ENCODE measurements at places on chromosomes 1 and 21.

DNA sequence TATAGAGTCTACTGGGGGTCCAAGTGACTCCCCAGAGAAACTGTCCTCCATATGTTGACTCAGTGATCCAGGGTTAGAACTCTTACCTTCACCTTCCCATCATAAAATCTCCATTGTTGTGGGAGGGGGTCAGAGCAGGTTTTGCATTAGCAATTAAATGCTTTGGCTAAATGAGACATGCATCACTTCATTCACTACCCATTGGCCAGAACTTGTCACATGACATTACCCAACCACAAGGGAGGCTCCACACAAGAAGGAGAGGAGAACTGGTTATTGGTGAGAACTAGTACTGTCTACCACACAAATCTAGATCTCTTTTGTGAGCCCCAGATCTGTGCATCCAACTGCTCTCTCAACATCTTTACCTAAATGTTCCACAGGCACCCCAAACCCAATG lies 4.2 kb upstream of the C1orf162 start:
- no peak for DNase-seq

GRCh38 chr21:33174756-33175155 lies 55.0 kb upstream of the IFNAR2 start:
- no peak for DNase-seq

GRCh38 chr1:86787621-86788020 lies 83.2 kb downstream of the SH3GLB1 start:
- DNase-seq: no peak

GRCh38 chr1:63874278-63874880 lies 100.6 kb downstream of the ROR1 start:
- DNase-seq: no peak

DNA sequence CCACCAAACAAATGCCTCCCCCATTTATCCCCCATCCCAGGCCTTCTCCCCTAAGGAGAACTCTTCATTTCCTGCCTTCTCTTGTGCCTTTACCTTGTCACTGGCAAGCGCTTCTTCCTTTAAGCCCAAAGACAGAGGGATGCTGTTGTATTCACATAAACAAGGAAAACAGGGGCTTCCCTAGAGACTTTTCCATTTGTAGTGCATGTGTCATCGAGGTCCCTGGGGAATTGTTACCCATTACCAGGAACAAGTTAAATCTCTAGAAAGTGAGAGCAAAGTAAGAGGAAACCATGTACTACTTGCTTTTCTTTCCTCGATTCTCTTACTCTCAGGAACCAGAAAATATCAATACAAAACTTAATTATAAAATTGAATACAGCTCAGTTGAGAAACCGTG lies 114.4 kb upstream of the DPT start:
- no peak for DNase-seq

DNA sequence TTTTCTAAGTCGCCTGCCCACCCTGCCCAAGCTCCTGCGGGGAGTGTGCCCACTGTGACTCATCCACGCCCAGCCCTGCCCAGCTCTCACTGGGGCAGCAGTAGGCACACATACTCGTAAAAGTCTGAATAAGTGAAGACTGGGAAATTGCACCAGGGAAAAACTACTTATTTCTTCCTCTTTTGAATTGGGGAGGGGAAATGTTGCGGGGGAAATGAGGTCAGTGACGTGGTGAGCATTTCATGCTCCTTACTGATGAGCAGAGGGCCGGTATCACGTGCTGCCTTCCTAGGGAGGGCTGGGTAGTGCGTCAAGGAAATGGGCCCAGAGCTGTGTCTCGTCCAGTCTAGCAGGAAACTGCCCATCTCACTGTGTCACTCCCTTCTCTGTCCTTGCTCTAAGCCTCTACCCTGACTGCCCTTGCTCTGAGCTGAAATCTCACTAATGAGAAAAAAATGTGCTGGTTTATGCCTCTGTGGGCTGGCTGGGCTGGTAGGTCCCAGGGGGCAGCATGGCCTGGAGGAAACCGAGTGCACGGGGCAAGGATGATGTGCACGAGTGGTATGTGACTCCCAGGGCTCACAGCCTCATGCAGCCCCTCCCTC lies 13.5 kb upstream of the TNFRSF1B start:
- DNase-seq: peak; percentile 75

DNA sequence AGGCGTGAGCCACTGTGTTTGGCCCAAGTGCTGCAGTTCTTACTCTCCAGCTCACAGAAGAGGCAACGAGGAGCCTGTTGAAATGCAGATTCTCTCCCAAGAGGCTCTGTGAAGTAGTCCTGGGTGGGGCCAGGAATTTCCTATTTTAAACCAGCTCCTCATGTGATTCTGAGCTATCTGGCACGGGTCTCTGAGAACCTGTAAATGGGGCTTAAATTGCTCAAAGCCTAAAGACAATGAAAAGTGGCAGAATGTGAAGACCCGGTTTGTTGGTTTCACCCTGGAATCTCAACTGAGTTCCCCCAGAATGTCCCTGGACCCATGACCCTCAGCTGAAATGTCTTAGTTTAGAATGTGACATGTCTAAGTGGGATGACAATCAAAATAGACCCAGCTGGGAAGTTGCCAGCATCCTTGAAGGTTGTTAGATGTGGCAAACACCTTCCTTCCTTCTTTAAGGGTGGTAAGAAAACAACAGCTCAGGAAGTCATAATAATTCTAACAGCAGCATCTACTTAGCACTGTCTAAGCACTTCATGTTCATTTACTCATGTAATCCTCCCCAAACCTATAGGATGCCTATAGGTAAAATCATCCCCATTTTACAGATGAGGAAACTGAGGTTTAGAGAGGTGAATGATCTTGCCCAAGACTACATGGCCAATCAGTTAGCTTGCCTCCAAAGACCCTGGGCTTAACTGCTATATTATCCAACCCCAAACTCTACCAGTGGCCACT lies 20.9 kb upstream of the ATP5PO start:
- DNase-seq: no peak

DNA sequence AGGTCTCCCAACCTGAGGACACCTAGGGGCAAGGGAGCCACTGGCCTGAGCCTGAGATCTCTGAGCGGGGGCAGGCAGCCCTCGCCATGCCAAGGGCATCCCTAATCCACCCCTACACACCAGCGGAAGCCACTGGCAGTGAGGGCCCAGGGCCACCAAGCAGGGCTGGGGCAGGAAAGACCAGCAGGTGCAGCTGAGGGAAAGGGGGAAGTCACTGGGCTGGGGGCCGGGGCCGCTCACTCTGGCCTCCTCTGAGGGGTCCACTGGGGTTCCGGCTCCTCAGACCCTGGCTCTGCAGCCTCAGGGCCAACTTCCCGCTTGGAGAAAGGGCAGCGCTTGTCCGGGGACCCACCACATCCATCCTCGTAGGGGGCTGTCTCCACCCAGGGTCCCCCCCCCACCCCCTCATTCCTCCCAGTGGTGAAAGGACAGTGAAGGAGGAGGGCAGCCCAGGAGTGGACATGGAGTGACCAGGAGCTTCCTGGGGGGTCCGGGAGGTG lies 42.5 kb upstream of the ACTRT2 start:
- DNase-seq: no peak

DNA sequence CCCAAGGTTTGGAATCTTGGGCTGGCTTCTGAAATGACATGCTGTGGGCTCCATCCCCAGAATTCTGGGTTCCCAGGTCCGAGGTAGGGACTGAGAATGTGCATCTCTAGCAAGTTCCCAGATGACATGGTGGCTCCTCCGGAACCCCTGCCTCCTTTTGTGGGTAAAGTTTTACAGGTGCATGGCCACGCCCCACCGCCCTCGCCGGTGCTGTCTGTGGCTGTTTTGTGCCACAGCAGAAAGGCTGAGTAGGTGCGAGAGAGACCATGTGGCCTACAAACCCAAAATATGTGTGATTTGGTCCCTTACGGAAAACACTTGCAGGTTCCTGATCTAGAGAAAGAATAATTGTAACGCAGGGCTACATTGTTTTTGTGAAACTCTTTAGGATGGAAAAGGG lies 30.9 kb downstream of the SKI start:
- DNase-seq: no peak

DNA sequence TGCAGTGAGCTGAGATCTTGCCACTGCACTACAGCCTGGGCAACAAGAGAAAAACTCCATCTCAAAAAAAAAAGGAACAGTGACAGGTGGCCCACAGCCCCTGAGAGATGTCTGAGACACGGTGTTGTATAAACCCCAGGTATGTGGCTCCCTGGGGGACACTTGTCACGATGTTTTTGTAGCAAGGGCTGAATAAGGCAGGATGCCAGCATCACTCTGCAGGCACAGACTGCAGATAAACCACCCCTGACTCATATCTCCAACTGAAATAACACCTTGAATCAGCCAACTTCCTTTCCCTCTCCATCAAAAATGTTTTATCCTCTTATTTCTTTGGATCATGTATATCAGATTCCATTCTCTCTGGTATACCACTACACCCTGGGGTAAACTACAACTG lies 52.5 kb downstream of the NMNAT2 start:
- DNase-seq: peak; percentile 12

GRCh38 chr1:69246710-69247109 lies 321.0 kb upstream of the LRRC7 start:
- peak; percentile 20 for DNase-seq

- peak; percentile 96 for DNase-seq
Measured at GRCh38 chr21:42939582-42940413, 14.4 kb upstream of the ERVH48-1 start.

DNA sequence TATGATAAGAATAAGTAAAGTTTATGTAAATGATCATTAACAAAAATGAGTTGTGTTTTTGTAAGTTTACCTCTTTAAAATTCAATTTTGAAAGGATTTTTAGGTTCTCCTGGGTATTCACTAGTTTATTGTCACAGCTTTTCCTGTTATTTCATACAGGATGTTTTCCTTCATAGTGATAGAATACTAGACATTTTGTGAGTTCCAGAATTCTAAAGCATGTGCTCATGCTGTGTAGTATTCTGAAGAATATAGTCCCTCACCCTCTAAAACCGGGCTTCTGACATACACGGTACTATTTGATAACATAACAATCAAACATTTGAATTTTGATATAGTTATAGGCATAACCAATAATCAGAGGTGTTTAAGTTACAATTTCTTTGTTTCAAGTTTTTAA lies 10.7 kb downstream of the LRRC8C start:
- DNase-seq: no peak

DNA sequence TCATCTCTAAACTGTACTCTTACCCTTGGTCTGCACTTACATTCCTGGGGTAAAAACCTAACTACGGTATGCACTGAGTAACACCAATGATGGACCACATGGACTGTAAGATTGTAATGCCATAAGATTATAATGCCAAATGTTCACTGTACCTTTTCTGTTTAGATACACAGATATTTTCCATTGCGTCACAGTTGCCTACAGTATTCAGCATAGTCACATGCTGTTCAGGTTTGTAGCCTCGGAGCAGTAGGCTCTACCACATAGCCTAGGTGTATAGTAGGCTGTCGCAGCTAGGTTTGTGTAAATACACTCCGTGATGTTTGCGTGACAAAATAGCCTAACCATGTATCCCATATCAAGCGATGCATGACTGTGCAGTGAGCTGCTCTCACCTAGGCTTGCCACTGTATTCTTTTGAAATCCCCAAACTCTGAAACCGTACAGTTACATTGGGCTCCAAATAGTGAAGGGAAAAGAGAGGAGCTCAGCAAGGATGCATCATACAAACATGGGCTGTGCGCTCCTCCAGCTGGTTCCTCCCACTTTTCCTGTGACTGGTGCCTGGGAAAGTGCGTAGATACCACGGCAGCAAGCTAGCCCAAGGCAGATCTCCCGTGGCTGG lies 35.2 kb downstream of the CFAP57 start:
- DNase-seq: no peak

DNA sequence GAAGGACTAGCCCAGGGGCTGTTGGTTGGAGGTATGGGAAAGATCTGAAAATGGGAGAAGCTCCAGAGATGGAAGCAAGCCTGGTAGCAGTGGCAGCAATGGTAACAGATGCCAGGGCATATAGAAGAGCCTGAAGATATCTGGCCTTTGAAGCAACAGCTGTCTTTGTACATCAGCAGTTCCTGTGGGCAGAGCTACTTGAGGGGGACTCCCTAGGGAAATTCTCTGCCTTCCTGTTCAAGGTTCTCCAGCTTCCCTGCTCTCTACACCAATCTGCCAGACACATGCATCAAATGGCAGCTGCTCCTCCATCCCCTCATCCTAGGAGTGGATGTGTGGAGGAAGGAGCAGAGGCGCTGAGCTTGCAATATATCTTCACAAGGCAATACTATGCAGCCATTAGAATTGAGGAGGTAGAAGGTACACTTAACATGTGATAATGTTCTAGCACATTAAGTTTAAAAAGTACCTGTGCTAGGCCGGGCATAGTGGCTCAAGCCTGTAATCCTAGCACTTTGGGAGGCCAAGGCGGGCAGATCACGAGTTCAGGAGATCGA lies 2.2 kb downstream of the TMEM35B start:
- DNase-seq: no peak

- DNase-seq: no peak
Measured at GRCh38 chr1:203479646-203480045, 4.0 kb downstream of the PRELP start.

DNA sequence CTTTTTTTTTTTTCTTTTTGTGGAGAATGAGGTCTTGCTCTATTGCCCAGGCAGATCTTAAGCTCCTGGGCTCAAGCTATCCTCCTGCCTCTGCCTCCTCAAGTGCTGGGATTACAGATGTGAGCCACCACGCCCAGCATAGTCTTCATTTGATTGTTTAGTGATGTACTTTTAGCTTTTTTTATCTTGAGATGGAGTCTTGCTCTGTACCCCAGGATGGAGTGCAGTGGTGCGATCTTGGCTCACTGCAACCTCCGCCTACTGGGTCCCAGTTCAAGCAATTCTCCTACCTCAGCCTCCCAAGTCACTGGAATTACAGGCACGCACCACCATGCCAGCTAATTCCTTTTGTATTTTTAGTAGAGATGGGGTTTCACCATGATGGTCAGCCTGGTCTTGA lies 24.0 kb upstream of the LRRC3 start:
- no peak for DNase-seq

- no peak for DNase-seq
Measured at GRCh38 chr1:54160351-54160750, 7.6 kb upstream of the CDCP2 start.

DNA sequence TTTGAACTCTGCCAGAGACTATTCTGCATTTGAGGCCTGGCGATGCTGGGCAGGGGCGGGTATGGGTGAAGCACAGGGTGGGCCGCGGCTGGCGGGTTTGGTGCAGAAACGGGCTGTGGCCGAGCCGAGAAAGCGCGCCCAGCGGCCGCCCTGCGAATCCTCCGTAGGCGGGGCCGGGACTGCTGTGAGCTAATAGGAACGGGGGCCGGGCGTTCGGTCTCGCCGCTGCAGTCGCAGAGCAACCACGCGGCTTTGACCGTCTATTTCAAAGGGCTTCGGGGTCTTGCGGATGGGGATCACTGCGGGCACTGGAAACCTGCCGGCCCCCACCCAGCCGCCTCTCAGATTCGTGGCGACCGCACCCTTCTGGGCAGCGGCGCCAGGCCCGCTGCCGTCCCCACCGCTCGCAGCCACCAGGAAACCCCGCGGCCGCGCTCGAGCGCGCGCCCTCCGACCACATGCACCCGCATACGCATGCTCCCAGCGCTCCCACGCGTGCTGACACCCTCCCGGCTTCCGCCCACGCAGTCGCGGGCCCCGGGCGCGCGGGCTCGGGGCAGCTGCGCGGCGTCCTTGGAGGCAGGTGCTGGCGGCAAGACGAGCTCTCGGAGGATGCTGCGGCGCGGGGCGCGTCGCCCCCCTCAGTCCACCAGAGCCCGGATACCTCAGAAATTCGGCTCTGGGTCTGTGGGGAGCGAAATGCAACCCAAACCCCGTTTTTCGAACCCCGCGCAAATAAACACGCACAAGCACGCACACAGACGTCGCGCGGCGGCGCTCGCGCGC lies 32.6 kb downstream of the DNTTIP2 start:
- DNase-seq: peak; percentile 82
